Motor neuron (in vitro differentiated cells): ENCODE measurements at places on chromosomes 3 and 15.

DNA sequence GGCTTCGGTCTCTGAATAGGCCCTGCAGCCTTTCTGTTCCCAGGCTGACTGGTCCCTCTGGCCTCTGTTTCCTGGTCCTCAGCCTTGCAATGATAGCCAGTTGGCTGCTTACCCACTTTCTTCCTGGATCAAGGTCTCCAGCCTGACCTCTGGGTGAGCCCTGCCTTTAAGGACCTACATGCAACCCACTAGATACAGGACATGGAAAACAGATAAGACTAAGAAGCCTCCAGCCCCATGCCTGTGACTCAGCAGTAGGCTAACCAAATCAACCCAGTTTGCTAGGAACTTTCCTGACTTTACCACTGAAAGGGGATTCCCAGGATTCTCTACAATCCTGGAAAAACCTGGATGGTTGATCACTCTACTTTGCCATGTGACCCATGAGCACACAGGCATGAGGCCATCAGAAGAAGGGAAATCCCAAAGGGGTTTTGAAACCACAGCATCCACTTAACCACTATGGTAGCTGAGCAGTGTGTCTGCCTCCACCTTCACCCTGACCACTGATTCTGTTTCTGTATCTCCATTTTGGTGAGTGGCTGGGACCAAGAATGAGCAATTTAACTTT, 188.1 kb downstream of the CHST2 start:
- no peak for ATAC-seq

DNA sequence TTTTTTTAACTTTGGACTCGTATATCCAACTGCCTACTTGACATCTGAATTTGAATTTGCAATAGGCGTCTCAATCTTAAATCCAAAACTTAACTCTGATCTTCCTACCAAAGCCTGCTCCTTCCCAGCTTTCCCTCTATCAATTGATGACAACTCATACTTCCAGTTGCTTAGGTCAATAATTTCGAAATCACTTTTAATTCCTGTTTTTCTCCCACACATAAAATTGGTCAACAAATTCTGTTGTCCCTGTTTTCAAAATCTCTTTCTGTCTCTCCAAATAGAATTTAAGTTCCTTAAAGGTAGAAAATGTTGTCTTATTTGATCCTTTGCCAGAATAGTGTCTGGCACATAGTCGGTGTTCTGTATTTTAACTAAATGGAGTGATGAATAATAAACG, 332.4 kb downstream of the SATB1 start:
- no peak for ATAC-seq

DNA sequence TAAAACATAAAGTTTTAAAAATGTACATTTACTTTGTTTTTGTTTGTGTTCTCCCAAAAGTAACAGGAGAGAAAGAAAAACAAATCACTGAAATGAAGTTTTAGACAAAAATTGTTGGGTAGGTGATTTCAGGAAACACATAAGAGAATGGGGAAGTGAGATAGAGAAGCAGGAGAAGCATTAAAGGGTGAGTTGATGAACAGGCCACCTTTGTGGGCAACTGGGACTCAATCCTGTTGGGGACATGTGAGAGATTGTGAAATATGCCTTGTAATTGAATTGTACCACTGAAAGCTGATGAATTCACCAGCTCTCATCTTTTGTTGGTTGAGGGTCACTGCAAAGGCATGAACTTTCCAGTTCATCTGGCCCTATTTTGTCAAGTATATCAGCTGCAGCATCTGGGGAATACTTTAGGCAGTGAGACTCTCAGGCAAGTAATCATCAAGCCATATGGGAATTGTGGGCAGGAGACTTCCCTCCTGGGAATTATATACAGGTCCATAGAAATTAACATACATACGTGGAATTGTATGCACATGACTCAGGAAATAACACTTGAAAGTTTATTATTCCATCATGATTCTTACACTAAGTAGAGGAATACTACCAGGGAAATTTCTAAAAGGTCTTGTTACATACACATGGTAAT, 181.0 kb downstream of the ZBBX start:
- no peak for ATAC-seq

DNA sequence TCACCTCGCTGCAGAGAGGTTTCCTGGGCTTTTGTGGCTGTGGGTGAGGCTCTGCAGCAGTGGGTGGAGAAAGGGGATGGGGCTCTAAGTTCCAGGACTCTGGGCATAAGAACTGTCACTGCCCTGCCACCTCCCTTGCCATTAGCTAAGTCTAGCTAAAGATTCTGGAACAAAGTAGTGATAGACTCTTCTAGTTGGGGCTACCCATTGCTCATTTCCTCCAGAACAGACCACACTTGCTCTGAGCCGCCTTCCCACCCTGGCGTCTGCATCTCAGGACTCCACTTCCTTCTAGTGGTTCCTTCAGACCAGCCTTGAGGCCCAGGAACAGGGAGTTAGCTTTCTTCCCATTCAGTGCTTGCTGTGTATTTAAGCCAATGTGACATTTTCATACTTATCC, 7.5 kb downstream of the ARHGAP31 start:
- no peak for ATAC-seq

- no peak for ATAC-seq
These were observed 932.7 kb upstream of the CFAP20DC start for GRCh38 chr3:59982510-59982909.

GRCh38 chr3:178060407-178060806, 475.8 kb upstream of the KCNMB2 start:
- ATAC-seq = peak; percentile 87

DNA sequence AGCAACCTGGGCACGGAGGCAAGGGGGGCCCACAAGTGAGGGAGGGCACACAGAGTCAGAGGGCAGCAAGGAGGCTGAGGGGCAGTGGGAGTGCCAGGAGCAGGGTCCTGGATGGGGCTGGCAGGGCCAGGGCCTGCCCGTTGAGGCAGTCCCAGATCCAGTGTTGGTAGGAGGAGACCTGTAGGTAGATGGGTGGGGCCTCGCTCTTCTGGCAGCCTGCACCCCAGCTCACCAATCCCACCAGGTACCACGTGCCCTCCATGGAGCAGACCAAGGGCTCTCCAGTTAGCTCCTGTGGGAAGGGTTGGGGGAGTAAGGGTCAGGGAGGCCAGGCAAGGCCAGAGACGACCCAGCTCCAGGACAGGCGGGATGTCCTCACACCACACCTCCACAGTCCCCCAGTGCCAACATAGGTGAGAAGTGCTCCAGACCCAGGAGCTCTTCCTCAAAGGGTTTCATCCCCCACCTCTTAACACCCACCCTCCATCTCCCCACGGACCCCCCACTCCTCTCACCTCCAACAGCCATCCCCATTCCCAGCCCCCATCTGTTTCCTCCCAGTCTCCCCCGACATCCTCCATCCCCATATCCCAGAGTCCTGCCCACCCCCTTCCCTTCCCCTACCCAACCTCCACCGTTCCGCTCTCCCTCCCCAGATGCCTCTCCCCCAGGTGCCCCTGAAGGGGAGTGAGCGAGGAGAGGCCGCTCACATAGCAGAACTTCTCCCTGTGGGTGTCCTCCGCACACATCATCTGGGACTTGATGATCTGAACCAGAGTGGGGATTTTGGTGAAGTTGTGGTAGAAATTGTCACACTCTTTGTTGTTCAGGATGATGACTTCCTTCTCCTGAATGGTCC, 5.2 kb downstream of the PRSS50 start:
- ATAC-seq = no peak

DNA sequence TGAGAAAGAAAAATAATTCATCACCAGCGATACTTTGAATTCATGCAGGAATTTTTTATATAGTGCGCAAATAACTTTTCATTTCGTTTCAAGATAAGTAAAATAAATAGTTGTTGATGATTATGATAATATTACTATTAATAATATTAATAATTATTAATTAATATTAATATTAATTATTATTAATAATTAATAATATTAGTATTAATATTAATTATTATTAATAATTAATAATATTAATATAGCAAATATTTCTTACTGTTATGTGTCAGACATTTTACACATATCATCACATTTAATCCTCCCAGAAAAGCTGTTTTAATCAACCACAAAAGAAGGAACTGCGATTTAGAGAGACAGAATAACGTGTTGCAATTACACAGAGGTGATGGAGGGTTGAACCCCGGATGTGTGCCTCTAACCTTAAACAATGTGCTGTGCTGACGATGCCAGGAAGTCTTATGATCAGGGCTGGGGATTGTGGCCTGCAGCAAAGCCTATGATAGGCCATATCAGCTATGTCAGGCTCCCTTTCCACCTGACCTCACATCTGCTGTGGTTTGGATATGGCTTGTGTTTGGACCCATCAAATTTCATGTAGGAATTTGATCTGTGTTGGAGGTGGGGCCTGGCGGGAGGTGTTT, 263.5 kb upstream of the NR2F2 start:
- ATAC-seq = no peak

- ATAC-seq = no peak
These were observed 820.5 kb downstream of the MCTP2 start for GRCh38 chr15:95051861-95052260.

- ATAC-seq = no peak
These were observed 19.7 kb downstream of the BLOC1S6 start for GRCh38 chr15:45606841-45607240.

DNA sequence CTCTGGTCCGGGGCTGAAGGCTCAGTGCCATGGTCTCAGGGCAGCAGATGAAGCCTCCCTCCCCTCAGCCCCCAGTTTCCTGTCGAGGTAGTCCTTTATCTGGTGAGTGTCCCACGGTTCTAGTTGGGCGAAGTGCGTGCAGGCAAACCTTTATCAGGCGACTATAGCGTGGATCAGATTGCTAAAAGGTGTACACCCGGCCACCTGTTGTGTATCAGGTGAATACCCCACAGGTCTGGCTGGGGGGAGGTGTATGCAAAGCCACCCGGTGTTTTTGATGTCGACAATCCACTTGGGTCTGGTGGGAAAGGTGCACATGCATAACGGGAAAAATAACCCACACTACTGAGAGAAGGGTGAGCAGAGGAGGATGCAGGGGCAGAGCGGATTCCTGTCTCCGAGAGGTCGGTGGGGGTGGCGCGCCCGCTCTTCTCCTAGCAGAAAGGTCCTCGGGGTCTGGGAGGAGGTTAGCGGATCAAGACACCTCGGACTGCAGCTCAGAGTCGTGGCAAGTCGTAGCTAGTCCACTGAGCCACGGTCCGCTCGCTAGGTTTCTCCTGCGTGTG, 507 bp downstream of the SLC12A6 start:
- ATAC-seq = no peak

- ATAC-seq = no peak
These were observed 2.3 kb upstream of the TLE3 start for GRCh38 chr15:70099967-70100473.

DNA sequence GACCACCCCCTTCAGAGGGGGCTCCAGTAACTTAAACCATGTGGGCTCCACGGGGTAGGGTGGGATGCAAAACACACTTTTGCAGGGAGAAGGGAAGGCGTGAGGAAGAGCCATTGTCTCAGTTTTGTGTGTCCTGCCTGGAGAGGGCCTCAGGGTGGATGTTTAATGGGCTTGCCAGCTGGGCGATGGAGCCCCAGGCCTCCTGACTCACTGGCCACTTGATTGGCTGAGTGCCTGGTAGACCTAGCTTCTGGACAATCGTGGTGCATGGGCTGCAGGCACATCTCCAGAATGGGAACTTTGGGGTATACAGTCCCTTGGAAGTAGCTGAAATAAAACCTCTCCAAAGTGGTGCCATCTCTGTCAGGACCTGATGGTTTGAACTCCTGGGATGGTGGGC, 118.3 kb upstream of the MRPS22 start:
- ATAC-seq = no peak

DNA sequence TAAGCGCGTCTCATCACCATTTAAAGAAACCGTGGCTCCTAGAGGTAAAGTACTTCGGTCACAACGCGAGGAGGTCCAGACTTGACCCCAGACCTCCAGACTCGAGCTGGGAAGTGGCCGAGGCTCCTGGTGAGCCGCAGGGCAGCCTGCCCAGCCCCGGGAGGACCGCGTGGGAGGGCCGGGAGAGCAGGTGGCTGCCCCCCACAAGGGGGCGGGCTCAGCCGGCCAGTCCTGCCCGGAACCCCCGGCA, at the start of gene SLC27A2:
SLC27A2 (plus strand) TSS at position 228 of the 250 bp plus-strand sequence. CDS start 232 bp downstream, outside the sequence.
- ATAC-seq = peak; percentile 87

DNA sequence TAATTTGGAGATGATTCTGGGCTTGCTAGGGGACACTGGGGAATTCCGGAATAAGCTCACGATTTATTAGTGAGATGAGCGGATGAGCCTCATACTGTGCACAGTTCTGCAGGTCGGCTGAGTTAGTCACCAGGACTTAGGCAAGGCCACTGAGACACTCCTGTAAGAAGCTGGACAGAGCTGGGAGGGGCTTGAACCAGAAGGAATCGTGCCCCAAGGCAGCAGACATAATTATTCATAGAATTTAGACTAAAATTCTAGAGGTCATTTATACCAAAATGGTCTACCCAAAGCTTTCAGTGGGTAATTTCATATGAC, 121.4 kb downstream of the VGLL4 start:
- ATAC-seq = no peak

GRCh38 chr15:75809986-75810750, 33.1 kb upstream of the UBE2Q2 start:
- no peak for ATAC-seq

DNA sequence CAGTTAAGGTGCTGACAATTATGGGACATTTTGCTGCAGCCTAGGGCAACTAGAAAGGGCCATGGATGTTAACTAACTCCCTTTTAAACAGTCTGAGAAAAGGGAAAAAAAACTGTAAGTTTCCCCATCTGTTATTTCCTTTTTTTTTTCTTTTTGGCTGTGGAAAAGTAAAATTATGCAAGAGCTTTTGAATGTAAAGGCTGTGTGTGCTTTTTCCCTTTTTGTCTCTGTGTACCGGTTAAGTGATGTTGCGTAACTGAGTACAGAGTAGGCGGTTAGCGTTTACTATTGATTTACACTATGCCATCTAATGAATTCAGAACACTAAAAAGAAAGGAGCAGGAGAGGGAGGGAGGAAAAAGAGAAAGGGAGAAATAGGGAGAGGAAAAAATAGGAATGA, 403.6 kb downstream of the TIGIT start:
- ATAC-seq = no peak

DNA sequence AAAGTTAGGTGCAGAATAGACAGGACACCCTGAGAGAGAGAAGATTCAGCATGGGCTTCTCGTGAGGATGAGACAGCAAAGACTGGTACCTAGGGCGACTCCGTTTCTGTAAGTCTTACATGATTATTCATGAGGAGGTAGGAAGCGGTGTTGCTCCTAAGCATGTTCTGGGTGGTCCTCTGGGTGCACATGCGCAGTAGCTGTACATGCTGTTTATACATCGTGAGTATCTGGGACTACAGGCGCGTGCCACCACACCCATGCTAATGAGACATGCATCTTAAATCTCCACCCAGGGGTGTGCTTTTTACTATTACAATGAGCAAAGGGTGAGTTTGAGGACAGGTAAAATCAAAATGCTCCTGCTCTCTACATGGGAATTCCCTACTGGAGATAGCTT, 12.3 kb downstream of the ALPK3 start:
- ATAC-seq = peak; percentile 88

DNA sequence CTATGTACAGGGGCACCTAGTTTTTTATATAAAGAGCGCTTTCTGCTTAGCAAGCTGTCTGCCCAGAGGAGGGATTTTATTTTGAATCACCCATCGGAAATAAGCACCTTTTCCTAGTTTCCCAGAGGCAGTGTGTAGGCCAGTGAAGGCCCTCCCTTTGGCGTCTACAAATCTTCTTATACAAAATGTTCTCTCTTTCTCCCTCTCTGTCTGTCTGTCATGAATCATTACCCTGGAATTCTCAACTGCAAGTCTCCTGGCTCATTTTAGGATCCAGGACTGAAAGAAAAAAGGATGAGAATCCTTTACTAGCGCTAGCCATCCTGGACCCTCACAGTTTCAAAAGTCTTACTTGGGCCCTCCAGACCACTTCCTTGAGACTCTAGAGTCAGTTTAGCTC, 728.1 kb downstream of the OTOL1 start:
- no peak for ATAC-seq
